Heart right ventricle (tissue), 16 donors: ENCODE measurements at places on chromosomes 11 and 22. TPM values are rescaled to one million over a fixed set of nuclear protein-coding genes. Genes with fewer than 3 reads are reported as not detected.

DNA sequence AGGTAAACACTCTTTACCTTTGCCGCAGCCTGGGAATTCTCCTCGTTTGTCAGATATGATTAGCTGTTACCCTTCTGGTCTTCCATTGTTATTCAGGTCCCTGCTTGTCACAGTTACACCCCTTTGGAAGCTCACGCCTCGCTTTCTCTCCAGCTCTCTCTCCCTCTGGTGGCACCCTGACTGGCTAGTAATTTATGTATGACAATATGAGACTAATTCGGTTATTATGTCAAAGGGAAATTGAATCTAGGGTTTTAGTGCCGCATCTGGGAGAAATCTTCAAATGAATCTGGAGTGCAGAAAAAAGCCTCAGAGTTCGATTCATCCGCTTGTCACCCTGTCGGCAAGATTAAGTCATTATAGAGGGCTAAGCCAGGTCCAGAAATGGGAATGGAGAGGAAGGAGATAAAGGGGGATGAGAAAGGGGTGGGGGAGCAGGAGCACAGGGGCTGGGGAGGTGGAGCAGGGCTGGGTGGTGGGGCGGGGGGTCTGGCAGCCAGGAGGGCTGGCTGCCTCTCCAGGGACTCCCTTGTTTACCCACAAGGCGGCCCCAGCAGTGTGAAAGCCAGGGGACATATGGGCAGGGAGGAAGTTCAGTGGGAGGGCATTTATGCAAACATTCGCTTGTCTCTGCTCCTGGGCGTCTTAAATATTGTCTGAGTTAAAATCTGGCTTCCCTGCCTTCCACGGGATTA, 179.0 kb upstream of the NECTIN1 start:
- DNase-seq = no peak

- no peak for DNase-seq
Measured at GRCh38 chr11:104876324-104876723, 21.9 kb downstream of the CASP12 start.

- no peak for DNase-seq
Measured at GRCh38 chr11:64697663-64698375, 25.2 kb downstream of the NRXN2 start.

DNA sequence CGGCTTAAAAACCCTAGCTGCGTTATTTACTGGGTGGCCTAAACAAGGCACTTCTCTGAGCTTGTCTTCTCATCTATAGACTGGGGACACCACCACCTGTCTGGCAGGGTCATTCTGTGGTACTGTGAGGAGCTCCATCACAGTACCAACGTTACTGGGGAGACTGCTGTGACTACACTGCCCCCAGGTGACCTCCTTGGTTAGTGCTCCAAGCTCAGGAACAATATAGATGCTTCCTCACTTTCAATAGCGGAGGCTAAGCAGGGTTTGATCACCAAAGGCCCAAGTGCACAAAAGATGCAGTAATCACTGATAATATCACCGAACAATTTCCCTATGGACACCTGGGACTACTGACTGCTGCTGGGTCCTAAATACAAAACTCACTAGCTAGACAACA, 18.8 kb downstream of the PRPF19 start:
- peak; percentile 43 for DNase-seq

DNA sequence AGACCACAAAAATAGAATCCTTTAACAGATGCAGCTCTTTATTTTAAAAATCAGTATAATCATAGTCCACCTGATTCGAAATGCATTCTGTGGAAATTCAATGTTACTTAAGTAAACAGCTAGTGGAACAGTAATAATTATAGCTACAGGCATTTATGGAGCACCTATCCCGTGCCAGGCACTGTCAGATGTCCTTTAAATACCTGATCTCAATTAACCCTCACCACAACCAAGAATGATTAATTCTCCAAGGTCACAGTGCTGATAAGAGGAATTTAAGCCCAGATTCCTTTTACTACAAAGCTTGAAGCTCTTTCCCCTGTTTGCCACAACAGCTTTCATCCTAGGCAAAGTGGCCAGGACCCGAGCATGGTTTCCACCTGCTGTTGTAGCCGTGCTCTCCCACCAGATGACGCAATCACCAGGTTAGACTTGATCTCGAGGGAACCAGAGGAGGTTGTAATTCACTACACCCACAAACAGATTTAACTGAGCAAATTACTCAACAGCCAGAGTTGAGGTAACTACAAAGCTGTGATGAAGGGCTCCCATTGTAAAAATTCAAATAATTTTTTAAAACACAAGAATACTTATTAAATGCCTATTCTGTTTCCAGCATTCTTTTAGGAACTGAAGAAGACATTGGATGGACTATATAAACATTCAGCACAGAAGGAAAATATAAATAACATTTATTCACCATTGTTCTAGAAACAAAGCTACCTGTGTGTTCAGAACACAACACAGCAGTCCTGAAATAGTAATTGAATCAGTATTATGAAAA, 10.3 kb downstream of the PRDM10 start:
- DNase-seq = no peak

- no peak for DNase-seq
Measured at GRCh38 chr22:44180706-44181032, at the start of gene PARVG. TSS of gene PARVG (plus strand) at chr22:44180925. CDS start at chr22:44183330, 2,405 bp downstream.

DNA sequence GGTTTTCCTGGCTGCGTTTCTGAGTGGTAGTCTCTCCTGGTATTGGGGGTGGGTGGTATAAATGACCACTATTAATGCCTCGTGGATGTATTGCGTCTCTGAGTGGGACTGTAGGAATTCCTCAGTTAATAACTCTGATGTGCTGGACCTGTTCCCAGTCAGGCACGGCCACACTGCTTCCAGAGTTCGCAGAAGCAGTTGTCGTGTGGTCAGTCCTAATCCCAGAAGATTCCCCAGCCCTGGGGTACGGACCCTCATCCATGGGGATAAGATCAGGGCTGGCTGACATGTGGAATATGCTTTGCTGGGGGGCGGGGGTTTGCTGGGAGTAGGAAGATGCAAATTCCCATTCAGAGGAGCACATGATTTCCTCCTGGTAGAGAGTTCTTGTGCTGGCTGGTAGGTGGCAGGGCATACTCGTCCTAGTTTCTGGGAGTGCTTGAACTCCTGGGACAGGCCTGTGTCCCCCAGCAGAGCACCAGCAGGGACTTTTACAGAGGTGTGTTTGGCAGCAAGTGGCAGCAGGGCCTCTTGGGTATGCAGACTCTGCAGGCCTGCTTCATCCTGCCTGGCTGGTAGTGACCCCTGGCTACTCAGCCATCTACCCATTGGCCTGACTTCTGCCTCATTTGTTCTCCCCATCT, 157.4 kb downstream of the NAV2 start:
- DNase-seq = peak; percentile 23

- DNase-seq = no peak
Measured at GRCh38 chr22:20664594-20664959, 109.3 kb upstream of the SERPIND1 start.

- DNase-seq = no peak
Measured at GRCh38 chr22:29205594-29206371, at the start of gene EMID1. TSS of gene EMID1 (plus strand) at chr22:29205896. CDS start at chr22:29206039, 143 bp downstream.

- DNase-seq = no peak
Measured at GRCh38 chr11:102254047-102254446, 63.2 kb upstream of the BIRC3 start.

GRCh38 chr11:30729187-30729713, 143.1 kb upstream of the MPPED2 start:
- DNase-seq = no peak

- DNase-seq = no peak
Measured at GRCh38 chr11:19374151-19374569, 133.4 kb upstream of the E2F8 start.

GRCh38 chr11:67165623-67166022, 46.6 kb downstream of the KDM2A start:
- no peak for DNase-seq

DNA sequence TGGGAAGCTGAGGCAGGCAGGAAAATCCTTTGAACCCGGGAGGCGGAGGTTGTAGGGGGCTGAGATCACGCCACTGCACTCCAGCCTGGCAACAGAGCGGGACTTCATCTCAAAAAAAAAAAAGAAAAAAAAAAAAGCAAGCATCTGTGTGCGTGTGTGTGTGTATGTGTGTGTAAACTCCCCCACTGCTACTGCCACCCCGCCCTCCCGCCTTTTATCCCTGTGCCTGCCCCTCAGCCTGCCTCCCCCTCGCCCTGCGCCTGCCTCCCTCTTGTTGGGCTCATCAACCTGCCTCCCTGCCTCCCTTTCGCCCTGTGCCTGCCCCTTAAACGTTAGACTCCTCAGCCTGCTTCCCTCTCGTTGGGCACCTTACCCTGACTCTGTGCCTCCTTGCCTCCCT, 18.0 kb downstream of the TMEM258 start:
- no peak for DNase-seq

DNA sequence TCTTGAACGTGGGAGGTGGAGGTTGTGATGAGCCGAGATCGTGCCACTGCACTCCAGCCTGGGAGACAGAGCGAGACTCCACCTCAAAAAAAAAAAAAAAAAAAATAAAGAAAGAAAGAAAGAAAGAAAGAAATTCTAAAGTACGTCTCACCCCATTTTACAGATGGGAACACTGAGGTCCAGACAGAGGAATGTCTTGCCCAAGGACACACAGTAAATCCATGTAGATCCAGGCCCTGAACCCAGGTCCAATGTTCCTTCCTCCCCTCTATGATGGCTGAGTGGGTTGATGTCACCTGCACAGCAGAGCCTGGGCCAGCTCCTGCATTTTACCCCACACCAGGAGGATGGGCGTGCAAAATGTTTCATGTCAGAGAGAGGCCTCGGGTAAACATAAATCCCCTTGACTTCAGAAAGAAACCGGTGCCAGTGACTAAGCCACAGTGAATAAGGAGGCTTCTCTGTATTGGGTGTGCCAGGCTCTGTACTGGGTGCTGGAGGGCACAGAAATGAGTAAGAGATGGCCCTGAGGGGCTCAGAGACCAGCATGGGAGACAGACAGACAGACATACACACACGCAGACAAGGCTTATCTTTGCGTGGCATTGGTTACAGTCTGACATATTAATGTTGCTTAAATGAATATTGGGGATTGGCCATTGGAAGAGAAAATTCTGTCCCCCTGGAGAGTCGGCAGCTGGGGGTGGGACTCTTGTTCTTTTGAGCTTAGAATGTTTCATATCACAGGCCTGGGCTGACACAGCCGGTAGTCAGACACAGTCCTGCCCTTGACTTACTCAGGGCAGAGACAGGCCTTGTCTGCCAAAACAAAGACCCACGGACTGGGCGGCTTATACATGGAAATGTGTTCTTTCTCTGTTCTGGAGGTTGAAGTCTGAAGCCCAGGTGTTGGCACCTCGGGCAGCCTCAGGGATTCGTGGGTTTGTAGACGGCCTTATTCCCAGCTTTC, 105.4 kb downstream of the MIAT start:
- no peak for DNase-seq

- no peak for DNase-seq
Measured at GRCh38 chr11:108522318-108522717, 24.1 kb upstream of the POGLUT3 start.

GRCh38 chr11:1006762-1007161, 29.8 kb downstream of the MUC6 start:
- no peak for DNase-seq

- DNase-seq = no peak
Measured at GRCh38 chr11:75894036-75894585, 79.1 kb downstream of the UVRAG start.

GRCh38 chr22:33321466-33321865, 263.3 kb upstream of the SYN3 start:
- DNase-seq = no peak

DNA sequence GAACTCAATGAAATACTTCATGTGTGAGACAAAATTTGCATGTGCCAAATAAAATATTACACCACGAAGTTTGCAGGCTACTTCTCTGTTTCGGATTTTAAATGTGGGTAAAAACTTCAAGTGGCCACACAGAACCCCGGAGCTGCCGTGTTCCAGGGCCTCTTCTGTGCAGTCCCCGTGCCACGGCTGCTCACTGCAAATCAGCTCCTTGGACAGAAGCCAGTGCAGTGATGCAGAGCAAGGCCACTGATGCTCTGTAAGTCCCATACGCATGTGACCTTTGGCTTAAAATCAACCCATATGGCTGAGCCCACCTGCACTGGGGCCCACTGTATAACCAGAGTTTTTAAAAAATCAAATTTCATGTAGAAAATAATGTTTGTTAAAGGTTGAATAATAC, 1309.4 kb downstream of the TBC1D22A start:
- DNase-seq = no peak

DNA sequence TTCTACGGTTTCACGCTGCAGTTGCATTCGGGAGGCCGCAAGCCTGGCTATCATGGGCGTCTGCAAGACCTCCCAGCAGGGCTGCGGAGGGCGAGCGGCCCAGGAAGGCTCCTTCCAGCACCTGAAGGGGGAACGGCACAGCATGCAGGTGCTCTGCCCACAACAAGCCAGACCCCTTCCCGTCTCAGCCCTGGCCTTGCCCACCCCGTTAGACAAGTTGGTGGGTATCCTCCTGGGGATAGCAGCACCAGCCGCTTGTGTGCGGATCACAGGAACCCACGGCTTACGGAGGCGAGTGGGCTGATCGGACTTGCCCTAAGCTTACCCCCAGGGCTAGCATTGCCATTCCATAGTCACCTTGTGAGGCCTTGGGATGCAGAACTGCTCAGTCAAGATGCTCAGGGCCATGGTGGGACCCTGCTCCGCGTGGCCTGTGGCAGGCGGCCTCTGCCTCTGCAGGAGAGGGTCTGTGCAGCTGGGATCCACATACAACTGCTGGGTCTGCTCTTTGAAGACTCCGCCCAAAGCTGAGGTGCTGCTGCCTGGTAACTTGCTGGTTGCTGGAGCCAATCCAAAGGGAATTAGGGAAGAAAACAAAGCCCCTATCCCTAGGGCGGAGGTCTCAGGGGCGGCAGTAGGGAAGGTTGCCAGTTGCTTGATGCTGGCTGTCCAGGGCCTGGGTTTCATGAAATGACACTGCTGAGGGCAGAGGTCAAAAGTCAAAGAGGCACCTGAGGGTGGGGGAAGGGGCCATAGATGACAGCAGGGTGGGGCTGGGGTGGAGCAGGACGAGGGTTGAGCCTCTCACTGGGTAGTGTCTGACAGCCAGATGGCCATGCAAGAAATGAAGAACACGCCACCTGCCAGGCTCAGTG, 1.4 kb upstream of the OSBPL5 start:
- DNase-seq = no peak

- no peak for DNase-seq
Measured at GRCh38 chr11:16404781-16405285, 48.5 kb upstream of the SOX6 start.

DNA sequence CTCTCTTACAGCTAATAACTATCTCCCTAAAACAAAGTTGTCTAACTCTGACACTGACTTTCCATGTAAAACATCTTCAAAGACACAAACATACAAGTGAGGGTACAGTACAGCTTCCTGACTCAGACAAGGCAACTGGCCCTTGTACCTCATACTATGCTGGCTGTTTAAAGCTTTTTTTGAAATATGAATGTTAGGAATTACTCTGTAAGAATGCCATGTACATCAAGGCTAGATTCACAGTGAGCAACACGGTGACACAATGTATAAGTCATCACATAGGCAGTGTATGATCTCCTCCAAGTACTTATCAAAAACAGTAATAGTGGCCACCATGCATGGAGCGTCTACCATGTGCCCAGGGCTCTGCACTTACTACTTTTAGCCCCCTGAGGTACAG, 28.6 kb downstream of the ALG8 start:
- DNase-seq = no peak

GRCh38 chr11:121063728-121064127, 37.3 kb upstream of the TECTA start:
- no peak for DNase-seq

GRCh38 chr22:48306284-48306683, 1521.4 kb downstream of the BRD1 start:
- no peak for DNase-seq

Gene OR4C16
- total RNA-seq = not detected

Gene OR51I1
- total RNA-seq = not detected

Gene LIPT2
- 1.4 TPM for total RNA-seq

Gene VWCE
- total RNA-seq = 0.97 TPM

Gene CASP12
- not detected for total RNA-seq

Gene MS4A7
- total RNA-seq = 4.3 TPM

Gene ASCL2
- total RNA-seq = 0.15 TPM

Gene RIC3
- total RNA-seq = 11.4 TPM

Gene GPHA2
- total RNA-seq = not detected
